Retinal pigment epithelial cell (primary cell): ENCODE measurements at places on chromosomes 13 and 19.
A peak's percentile ranks its signal among the peaks of the same experiment; 100 is the strongest.

- DNase-seq, result no peak
Observed at GRCh38 chr13:87280139-87280538, 391.0 kb upstream of the SLITRK5 start.

DNA sequence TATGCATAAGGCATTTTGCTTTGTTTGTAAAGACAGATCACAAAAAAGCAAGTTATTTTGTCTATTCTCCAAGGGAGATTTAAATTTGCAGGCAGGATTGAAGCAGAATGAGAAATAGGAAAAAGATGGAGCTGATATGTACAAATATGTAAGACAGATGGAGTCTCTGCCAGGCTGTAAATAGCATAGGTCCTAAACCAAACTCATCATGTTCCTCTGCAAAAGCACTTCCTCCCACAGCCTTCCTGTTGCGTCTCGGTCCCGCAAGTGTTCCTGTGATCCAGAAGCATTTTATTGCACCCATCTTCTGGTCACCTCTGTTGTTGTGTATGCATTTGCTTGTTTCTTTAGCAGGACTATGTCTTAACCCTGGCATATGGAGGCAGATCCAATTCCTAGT is 95.7 kb upstream of the CLDN10 start:
- DNase-seq, result no peak

- no peak for DNase-seq
Observed at GRCh38 chr13:58619396-58620113, 988.0 kb downstream of the PCDH17 start.

- DNase-seq, result no peak
Observed at GRCh38 chr19:13028027-13028426, 32.8 kb downstream of the NFIX start.

GRCh38 chr13:43784496-43784895 is 2.3 kb downstream of the ENOX1 start:
- no peak for DNase-seq

DNA sequence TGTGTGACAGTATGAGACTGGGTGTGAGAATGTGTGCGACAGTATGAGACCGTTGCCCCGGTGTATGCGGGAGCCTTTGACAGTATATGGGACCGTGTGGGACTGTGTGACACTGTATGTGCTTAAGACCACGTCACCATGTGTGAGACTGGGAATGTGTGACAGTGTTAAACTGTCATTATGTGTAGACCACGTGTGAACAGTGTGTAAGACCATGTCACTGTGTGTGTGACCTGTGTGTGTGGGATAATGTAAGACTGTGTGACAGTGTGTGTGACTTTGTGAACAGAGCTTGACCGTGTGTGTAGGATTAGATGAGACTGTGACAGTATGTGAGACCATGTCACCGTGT is 549 bp downstream of the ZNF583 start:
- no peak for DNase-seq

DNA sequence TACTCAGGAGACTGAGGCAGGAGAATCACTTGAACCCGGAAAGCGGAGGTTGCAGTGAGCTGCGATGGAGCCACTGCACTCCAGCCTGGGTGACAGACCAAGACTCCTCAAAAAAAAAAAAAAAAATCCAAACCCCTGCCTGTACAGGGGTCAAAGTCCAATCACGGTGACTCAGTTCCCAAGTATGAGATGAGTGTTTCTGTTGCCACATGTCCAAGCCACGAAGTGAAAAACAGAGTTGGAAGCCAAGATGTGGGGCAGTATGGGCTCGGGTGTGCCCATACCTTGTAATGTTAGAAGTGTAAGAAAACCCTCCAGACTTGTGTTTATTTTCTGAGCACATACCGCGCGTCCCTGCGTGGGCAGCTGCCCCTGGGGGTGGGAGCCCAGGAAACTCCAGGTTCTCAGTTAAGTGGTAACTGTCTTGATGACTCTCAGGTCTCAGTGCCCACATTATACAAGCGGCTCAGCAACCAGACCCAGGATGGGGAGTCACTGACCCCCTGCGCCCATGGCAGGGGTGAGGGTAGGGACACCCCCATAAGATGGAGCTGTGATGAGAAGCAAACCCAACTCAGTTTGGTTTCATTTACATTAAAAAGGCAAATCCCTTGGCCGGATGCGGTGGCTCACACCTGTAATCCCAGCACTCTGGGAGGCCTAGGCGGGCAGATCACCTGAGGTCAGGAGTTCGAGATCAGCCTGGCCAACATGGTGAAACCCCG is 1.2 kb upstream of the GPX4 start:
- DNase-seq, result peak; percentile 98

GRCh38 chr13:108315273-108315672 is 45.8 kb downstream of the TNFSF13B start:
- no peak for DNase-seq

- DNase-seq, result no peak
Observed at GRCh38 chr13:53105477-53105876, 76.9 kb downstream of the OLFM4 start.

- no peak for DNase-seq
Observed at GRCh38 chr19:18319591-18320135, 3.2 kb downstream of the LSM4 start.

DNA sequence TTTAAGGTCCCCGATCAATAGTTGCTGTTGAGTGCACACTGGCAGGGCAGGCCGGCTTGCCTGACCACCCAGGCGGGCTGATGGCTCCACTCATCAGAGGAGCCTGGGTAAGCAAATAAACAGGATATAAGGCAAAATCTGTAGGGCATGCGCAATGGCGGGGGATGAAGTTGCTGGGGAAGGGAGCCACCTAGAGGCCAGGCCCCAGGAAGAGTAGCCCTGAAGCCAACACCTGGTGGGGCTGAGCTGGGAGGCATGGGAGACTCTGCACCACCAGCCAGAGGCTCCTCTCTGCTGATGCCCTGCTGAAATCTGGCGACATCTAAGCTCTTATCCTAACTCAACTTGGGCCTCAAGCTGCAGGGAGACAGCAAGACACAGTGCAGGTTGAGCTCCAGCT is 324.3 kb downstream of the ZNF536 start:
- DNase-seq, result no peak

- DNase-seq, result no peak
Observed at GRCh38 chr19:10346509-10346908, 7.1 kb upstream of the ICAM3 start.

DNA sequence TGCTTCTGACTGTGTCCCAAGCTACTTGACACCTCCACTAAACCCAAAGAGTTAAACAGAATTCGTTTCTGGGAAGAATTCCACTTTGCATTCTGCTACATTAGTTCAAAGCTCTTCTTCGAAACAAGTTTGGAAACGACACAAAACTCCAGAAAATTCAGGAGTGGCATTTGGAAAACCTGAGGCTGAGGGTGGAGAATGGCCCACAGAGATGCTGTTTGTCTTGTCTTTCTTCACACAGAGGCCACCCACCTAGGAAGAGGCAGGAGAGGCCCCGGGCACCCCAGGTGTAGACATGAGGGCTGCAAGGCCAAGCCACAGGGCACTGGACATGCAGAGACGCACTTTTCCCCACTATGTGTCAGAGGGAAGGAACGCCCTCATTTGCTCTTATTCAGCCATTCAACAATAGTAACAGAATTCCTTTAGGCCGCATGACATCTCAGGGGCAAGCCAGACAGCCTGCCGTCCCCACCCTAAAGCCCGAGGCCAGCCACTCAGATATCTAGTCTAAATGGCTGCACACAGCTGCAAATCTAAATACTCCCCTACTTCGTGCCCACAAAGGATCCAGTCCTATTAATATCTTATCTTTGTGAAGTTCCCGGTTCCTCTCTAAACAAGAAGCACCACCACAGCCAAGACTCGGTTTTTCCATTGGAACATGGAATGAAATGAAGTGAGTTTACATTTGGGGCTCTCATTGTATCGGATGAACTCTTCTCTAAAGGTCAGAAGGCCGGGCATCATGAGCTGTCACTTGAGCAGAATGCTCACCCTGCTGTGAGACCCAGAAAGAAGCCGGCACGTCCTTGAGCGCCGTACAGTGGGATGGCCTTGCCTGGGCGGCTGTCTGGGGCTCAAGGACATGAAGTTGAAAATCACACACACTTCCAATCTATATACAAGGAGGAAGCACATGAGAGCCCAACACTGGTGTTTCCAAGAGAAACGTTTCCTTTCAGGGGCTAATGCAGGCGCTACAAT is 19.8 kb downstream of the COL4A1 start:
- no peak for DNase-seq

DNA sequence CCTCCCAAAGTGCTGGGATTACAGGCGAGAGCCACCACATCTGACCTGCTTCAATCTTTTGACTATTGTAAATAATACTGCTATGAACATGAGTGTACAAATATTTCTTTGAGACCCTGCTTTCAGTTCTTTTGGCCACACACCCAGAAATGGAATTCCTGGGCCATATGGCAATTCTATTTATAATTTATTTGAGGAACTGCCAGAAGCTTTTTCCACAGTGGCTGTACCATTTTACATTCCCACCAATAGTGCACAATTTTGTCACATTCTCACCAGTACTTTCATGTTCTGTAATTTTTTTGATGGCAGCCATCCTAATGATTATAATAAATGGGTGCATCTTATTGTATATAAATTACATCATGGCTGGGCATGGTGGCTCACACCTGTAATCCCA is 13.7 kb upstream of the FCER2 start:
- no peak for DNase-seq

- DNase-seq, result no peak
Observed at GRCh38 chr19:55642153-55643002, 1.1 kb upstream of the ZNF581 start.

GRCh38 chr13:39998166-39998565 is 342.7 kb downstream of the COG6 start:
- no peak for DNase-seq

- DNase-seq, result no peak
Observed at GRCh38 chr13:100565286-100565685, 23.3 kb downstream of the GGACT start.

- DNase-seq, result no peak
Observed at GRCh38 chr19:13460045-13460444, 46.2 kb downstream of the CACNA1A start.

DNA sequence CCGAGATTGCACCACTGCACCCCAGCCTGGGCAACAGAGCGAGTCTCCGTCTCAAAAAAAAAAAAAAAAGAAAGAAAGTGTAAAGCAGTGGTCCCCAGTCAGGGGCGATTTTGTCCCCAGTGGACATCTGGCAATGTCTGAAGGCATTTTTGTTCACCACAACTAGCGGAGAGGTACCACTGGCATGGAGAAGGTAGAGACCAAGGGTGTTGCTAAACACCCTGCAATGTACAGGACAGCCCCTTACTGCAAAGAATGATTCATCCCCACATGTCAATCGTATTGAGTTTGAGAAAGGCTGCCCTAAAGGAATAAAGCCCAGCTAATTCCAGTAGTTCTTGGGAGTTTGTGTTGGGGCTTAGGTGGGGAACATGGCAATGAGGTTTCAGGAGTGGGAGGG is 38.7 kb downstream of the CYP4F2 start:
- no peak for DNase-seq

DNA sequence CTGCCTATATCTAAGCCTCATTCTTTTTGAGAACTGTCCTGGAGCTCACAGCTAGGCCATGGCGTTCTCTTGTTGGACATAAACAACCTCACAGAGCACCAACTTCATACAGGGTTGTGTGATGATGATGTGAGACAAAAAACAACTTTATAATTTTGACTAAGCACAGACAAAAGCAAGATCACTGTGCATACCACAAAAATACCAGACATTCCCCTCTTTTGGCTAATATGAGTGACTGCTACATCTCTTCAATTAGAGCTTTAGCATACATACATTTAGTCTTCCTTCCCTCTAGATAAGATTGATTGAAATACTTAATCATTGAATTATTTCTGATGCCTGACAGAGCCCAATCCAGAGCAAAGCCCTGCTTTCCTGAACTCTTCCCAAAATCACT is 8.3 kb downstream of the MAB21L1 start:
- DNase-seq, result no peak

DNA sequence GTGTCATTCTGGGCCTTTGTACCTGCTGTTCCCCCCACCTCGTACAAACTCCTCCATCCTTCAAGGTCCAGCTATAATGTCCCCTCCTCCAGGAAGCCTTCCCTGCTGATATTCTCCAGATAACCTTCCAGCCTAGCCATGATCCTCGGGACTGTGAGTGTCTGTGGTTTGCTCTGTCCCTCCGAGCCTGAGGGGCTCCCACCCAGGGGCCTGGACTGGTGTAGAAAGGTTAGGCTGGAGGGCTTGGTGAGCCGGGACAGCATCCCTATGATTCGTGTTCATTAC is 2.9 kb upstream of the COMP start:
- DNase-seq, result no peak

- DNase-seq, result no peak
Observed at GRCh38 chr13:75550159-75550567, 572 bp downstream of the UCHL3 start.

- DNase-seq, result no peak
Observed at GRCh38 chr13:24617256-24618010, 62.8 kb upstream of the ATP12A start.

DNA sequence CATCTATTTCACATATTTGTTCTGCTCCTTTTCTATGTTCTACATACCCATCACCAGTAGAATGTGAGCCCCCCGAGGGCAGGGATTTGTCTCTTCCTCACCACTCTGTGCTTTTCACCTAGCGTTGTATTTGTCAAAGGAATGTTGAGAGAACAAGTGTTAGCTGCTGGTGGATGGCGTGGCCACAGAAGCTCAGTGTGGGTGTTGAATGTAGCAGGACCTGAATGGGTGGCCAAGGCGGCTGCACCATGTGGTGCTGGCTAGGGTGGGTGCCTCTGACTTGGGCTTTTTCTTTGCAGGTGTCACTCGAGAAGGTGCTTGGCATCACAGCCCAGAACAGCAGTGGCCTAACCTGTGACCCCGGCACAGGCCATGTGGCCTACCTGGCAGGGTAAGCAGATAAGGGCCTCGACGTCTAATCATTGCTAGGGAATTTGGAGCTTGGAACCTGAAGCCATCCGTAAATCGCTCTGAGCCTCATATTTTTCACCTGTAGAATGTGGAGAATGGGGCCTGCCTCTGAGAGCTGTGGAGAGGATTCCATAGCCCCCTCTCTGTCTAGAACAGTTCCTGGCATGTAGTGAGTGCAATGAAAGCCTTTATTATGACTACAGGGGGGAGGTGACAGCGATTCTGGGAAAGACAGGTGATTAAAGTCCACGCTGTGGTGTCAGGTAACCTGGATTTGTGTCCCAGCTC is 3.9 kb downstream of the WDR62 start:
- no peak for DNase-seq
